ENCODE measurements at places on chromosomes 2 and 18.
A peak's percentile ranks its signal among the peaks of the same experiment; 100 is the strongest.

DNA sequence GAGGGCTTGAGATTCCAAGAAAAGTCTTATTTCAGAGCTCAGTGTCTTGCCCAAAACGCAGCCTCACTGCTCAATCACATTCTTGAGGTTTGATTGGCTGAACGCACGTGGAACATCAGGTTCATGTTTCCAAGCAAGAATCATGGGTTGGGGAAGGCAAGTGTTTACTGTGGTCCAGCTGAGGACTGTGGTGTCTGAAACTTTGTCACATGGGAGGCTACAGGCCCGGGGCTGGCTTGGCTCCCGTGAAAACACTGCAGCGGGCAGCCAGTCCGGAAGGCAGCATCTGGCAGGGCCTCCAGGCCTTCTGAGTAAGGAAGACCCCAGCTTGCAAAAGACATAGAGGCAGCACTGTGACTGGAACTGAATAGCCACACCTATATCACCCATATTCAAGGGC lies 84.7 kb downstream of the POLR1A start:
- DNase-seq = no peak

GRCh38 chr18:6561016-6561415 lies 146.3 kb upstream of the L3MBTL4 start:
- no peak for DNase-seq

GRCh38 chr2:43453179-43454170 lies 142.4 kb downstream of the THADA start:
- DNase-seq = no peak

DNA sequence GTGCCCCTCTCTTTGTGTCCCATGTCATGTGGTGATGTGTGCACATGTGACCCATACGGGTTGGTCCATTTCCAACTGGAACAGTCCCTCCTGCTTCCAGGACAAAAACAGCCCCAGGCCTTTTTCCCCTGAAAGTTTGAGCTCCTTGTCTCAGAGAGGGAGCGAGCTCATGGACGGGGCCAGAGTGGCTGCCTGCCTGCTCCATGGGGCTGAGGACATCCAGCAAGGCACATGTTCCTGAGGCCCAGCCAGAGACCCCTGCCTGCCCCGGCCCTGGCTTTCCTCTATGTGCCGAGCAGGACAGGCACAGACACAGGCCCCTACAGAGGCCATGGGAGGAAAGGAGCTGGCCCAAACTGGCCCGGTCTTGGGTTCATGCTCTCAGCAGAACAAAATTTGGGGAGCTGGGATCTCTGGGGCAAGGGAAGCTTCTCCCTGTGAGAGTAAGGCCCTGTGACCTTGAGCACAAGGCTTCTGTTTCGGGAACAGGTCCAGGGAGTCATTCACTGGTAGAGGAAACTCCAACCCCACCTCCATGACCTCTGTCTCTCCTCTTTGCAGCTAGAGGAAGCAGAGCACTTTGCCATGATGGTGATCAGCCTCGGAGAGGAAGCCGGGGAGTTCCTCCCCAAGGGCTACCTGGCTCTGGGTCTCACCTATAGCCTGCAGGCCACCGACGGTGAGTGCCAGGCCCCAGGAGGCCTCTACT lies 105.8 kb upstream of the MCFD2 start:
- no peak for DNase-seq

DNA sequence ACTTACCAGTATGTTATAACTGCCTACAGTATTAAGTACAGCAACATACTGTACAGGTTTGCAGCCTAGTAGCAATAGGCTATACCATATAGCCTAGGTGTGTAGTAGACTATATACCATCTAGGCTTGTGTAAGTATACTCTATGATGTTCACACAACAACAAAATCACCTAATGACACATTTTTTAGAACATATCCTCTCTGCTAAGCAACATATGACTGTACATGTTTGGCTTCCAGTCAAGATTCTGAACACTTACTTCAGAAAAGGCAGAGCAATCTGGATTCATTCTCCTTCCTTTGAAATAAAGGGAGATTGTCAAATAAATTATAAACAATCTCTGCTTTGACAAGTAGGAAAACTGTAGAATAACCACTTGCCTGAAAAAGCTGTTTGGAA lies 81.8 kb downstream of the EXOC6B start:
- DNase-seq = no peak

DNA sequence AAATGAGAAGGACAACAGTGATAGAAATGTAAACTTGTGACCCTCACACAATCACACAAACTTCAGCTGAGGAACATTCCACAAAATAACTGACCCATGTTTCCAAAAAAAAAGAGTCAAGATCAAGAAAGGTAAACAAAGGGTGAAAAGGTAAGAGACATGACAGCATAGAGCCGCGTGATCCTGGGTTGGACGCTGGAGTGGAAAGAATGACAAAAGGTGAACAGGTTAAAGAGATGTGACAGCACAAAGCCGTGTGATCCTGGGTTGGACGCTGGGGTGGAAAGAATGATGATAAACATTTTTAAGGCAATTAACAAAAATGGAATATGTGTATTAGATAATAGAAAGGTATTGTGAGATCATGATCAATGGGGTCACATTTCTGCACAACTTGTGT lies 110.3 kb downstream of the SNTG2 start:
- DNase-seq = no peak

GRCh38 chr2:46009315-46009714 lies 287.9 kb upstream of the EPAS1 start:
- DNase-seq = no peak

- DNase-seq = no peak
Measured at GRCh38 chr2:27869763-27870162, 20.4 kb downstream of the RBKS start.

GRCh38 chr2:43363120-43363519 lies 136.7 kb upstream of the ZFP36L2 start:
- DNase-seq = no peak

DNA sequence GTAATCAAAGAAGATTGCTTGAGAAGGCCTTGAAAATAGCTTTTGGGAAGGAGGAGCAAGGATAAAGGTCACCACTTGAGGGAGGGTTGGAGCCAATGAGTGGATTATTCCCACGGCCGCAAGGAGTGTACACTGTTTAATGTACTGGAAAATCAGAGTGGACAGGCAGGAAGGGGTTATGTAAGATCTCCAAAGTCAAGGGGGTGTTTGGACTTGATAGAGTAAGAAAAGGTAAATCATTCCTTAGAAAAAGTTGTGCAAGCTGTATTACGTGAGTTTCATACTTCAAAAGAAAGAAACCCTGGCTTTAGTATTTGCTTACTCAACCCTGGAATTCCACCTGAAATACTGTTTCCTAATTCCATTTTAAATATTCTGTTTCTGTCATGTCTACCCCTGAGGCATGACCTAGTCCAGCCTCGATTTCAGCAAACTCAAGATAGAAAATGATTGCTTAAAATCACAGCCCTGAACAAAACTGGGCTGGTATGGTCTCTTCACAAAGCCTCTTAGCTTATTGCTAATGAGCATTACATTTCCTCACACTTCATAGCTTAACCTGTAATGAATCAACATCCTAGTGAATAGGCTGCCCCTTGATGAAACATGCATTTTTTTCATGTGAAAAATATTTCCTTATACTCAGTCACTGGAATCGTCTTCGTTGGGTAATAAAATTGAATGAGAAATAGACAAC lies 1.1 kb downstream of the MREG start:
- DNase-seq = no peak

DNA sequence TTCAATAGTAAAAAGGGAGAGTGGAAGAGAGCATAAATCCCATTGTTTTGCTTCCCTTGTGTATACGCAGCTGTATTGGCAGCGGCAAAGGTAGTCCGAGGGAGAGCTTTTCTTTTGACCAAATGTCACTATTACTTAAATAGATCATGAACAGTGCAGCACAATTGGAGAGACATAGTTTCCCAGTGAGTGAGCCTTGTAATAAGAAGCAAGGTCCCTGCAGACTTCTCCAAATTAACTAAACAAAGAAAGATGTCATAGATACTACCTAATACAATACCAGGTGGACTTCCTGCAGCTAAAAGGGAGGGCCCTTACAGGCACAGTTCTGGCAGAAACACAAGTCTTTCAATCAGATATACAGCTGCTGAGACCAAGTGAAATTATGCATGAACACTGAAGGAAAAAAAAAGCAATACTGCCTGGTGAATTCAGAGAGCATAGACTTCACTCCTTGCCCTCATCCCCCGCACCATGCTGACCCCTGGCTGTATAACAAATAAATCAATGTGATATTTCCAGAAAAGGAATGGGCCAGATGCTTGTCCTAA lies 404.7 kb upstream of the CDH2 start:
- DNase-seq = no peak

DNA sequence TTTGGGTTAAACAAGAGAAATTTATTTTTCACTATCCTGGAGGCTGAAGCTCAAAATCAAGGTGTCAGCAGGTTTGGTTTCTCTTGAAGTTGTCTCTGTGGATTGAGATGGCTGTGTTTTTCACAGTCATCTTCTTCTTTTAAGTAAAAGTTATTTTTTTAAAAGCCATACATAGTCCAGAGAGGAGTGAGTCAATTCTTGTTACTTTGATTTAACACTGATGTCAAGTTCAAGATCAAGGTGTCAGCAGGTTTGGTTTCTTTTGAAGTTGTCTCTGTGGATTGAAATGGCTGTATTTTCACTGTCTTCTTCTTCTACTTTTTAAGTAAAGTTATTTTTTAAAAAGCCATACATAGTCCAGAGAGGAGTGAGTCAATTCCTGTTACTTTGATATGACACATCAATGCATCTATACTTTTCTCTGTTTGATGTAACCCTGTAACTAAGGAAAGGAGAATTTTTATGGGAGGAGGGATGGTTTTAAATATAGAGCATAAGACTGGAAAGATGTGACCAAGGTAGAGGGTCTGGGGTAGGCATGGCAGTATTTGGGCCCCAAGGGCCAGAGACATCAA lies 22.5 kb upstream of the RASGRP3 start:
- no peak for DNase-seq

GRCh38 chr2:69531186-69531585 lies 94.0 kb upstream of the NFU1 start:
- no peak for DNase-seq

GRCh38 chr2:158484892-158485556 lies 28.3 kb downstream of the PKP4 start:
- DNase-seq = no peak

DNA sequence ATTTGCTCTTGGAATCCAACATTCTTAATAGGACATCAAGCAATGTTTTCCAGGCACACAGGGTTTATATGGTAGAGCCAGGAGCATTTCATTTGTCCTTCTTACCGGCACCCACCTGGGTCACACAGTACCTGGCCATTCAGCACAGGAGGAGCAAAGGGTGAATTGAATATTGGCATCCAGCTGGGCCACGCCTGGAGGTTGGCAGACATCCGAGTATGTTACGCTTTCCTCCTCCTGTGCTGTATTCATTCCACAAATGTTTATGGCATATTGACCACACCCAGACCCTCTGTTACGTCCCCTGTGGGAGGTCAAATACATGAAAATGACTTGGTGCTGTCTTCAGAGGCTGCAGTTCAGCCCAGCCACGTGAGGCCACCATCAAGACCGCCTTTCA lies 206.2 kb downstream of the RTP5 start:
- no peak for DNase-seq

DNA sequence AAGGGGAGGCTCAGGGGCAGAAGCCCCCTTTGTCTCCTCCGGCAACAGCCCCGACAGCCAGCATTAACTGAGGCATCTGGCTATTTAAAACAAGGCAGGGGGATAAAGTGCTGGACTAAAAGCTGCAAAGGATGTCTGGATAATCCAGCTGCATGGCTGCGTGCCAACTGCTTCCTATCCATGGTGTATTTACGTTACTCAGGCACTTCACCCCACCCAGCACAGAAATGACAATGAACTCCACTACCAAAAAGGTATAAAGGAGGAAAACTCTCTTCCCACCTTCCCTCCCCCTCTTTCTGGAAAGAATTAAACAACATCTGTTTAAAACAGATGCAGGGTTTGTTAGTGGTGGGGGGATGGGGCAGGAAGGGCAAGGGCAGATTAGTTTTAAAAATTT lies 82.5 kb downstream of the SPRED2 start:
- peak; percentile 42 for DNase-seq

GRCh38 chr2:43370705-43371104 lies 144.3 kb upstream of the ZFP36L2 start:
- DNase-seq = no peak

DNA sequence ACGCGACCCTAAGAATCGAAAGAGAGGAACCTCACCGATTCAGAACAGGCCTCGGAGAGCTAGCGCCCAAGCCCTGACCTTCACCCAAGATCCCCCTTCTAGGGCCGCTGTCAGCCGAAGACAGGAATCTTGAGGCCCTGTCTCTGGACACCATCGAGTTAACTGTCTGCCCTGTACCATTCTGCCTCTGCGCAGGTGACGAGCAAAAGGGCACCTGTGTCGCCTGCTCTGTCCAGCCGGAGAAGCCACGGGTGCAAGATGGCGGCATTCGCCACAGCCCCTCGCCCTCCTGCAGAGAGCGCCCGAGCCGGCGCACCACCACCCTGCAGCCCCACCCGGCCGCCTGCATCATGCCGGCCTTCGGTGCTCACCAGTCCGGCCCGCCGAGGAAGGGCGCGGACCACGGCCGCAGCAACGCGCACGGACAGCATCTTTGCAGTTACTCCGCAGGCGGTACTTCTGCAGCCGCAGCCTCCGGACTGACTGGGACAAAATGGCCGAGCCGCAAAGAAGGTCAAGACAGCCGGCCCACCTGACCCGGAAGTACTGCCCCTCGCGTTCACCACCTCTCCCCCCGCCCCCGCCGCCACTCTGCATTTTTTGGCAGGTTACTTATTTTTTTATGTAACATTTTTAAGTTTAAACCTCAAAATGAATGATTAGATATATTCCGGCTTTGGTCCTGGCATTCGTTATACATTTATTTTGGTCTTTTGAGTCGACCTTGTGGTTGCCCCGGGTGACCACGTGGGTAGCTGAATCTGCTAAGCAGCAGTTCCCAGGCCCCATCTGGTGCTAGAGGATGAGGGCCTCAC lies at the start of gene ATP5F1A:
Gene ATP5F1A (minus strand): TSS at position 496 of the 815 bp plus-strand sequence. CDS start 65 bp downstream, at position 431.
- DNase-seq = peak; percentile 77

- no peak for DNase-seq
Measured at GRCh38 chr2:1990724-1991123, 246.4 kb upstream of the PXDN start.

DNA sequence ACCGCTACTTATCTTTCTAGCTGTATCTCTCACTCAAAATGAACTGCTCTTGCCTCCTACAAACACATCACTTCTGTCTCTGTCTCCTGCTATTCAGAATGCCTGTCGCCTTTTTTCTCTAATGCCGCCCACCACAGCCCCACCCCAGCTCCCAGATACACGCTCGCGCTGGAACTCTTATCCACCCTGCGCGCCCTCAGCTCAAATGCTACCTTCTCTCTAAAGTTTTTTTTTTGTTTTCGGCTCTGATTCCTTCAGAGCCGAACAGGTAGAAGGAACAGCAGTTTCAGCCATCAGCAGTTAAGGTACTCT lies 3.9 kb upstream of the SOS1 start:
- no peak for DNase-seq
